ENCODE measurements at places on chromosomes 13 and 19.

DNA sequence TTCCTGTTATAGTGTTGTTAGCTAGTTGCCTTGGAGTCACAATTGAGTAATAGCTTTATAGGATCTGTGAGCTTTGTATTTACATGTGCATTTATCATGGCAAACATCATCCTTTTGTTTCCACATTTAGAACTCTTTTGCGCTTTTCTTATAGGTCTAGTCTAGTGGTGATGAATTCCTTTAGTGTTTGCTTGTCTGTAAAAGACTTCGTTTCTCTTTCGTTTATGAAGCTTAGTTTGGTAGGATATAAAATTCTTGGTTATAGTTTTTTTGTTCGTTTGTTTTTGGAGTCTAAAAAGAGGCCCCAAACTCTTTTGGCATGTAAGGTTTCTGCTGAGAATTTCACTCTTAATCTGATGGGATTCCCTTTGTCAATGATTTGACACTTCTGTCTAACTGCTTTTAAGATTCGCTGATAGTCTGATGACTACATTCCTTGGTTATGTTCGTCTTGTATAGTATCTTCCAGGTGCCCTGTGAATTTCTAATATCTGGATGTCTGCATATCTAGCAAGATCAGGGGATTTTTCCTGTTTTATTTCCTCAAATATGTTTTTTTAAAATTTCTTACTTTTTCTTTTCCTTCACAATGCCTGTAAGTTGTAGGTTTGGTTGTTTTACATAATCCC is 20.2 kb downstream of the DNAJC3 start:
- H3K27ac ChIP-seq: no peak overlapping the region
- H3K27me3 ChIP-seq: no peaks in the 10 kb centered on the region
- H3K4me1 ChIP-seq: no peaks in the 10 kb centered on the region
- no peaks in the 10 kb centered on the region for H3K36me3 ChIP-seq
- no peak for DNase-seq
- no peak overlapping the region for H3K4me3 ChIP-seq

DNA sequence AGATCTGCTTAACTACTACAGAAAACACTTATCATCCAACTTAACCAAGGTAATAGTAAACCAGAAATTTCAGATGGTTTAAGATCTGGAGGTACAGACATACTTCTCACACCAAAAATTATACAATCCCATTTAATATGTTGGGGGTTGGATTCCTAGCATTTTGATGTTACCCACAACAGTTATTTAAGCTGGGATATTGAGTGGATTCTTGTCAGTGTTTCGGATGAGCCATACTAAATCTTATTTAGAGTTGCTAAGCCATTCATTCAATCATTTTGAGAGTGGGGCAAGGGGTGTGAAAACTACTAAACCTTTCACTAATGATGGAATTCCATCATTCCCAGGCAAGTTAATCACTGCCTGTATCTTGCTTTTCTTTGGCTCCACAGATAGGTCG is 40.6 kb downstream of the KATNAL1 start:
- H3K27me3 ChIP-seq: no peaks in the 10 kb centered on the region
- H3K4me1 ChIP-seq: no peaks in the 10 kb centered on the region
- DNase-seq: no peak
- H3K4me3 ChIP-seq: no peak overlapping the region

GRCh38 chr13:57375876-57376275 is 208.9 kb downstream of the PRR20E start:
- no peak for DNase-seq
- H3K27ac ChIP-seq: no peak overlapping the region
- H3K27me3 ChIP-seq: no peaks in the 10 kb centered on the region
- H3K4me3 ChIP-seq: no peak overlapping the region
- no peaks in the 10 kb centered on the region for H3K4me1 ChIP-seq

DNA sequence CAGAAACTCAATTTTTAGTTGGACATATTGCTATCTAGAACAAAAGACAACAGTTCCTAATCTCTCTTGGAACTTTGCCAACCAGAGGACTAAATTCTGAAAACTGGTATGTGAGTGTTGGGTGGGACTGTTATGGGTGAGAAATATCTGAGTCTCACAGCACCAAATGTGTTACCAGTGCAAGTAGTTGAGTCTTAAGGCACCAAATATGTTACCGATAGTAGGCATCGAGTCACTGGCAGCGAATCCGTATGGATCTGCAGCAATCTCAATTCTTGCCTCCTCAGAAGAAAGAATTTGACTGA is 575.2 kb downstream of the DACH1 start:
- H3K27ac ChIP-seq: no peak overlapping the region
- no peak for DNase-seq
- no peak overlapping the region for H3K4me3 ChIP-seq
- no peaks in the 10 kb centered on the region for H3K27me3 ChIP-seq

GRCh38 chr19:30666301-30666803 is 294.2 kb downstream of the ZNF536 start:
- H3K27ac ChIP-seq: no peak overlapping the region
- H3K36me3 ChIP-seq: no peaks in the 10 kb centered on the region
- no peak overlapping the region for H3K4me3 ChIP-seq
- peaks cover 22% of the 10 kb centered on the region for H3K27me3 ChIP-seq
- peak; percentile 46 for DNase-seq

- no peak for DNase-seq
- no peaks in the 10 kb centered on the region for H3K27me3 ChIP-seq
- no peaks in the 10 kb centered on the region for H3K36me3 ChIP-seq
- peaks cover 32% of the 10 kb centered on the region for H3K4me1 ChIP-seq
These were observed at the start of gene AKT2 for GRCh38 chr19:40284501-40285352. TSS of gene AKT2 (minus strand) at chr19:40285345. CDS start at chr19:40265267, 20,078 bp downstream.

- H3K27me3 ChIP-seq: no peaks in the 10 kb centered on the region
- DNase-seq: no peak
- no peaks in the 10 kb centered on the region for H3K4me1 ChIP-seq
- no peak overlapping the region for H3K27ac ChIP-seq
- no peak overlapping the region for H3K4me3 ChIP-seq
These were observed 529 bp upstream of the ZNF418 start for GRCh38 chr19:57935731-57936130.

- no peaks in the 10 kb centered on the region for H3K36me3 ChIP-seq
- no peak overlapping the region for H3K4me3 ChIP-seq
- DNase-seq: no peak
These were observed 47.3 kb upstream of the C13orf42 start for GRCh38 chr13:51158365-51158764.

GRCh38 chr19:10100163-10100785 is 2.2 kb downstream of the ANGPTL6 start:
- no peak for DNase-seq
- no peak overlapping the region for H3K4me3 ChIP-seq
- peaks cover 12% of the 10 kb centered on the region for H3K4me1 ChIP-seq
- no peak overlapping the region for H3K27ac ChIP-seq

DNA sequence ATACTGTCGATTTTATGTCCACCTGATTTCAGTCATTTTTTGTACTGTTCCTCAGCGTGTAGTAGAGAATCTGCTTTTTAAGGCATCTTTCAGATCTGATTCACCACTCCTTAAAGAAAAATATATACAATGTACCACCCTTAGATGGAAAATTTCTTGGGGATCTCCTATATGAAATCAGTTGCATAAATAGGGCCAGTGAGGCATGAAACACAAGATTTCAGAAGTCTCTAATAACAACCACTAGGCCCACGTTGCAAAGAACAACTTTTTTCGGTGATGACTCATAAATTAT is 1.4 kb downstream of the USP12 start:
- peak overlapping the region; percentile 93 for H3K27ac ChIP-seq
- DNase-seq: no peak
- no peaks in the 10 kb centered on the region for H3K27me3 ChIP-seq

DNA sequence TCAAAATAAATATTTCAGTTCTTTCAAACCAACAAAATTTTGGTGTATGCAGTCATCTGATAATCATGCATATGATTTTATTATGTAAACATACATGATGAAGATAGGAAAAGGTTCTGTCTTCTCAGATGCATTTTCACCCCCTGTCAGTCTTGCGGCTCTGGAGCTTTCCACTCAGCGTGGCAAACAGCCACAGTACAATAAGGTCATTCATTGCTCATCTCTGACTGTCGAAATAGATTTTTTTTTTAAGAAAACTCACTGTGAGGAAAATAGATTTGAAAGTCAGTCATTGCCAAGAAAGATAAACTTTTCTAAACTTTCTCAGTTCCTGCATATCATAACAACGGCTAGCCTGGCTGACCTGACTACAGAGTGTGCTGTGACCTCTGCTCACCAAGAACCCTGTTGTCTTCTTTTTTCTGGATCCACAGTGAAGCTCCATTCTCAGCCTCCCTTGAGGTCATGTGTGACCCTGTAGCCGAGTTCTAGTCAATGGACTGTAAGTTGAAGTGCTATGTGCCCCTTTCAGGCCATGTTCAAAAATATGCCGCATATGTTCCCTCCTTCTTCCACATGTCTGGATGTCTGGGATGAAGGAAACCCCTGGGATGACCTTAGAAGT is 519.6 kb downstream of the KLF5 start:
- H3K36me3 ChIP-seq: no peaks in the 10 kb centered on the region
- H3K4me1 ChIP-seq: no peaks in the 10 kb centered on the region
- no peak for DNase-seq
- no peak overlapping the region for H3K4me3 ChIP-seq
- no peak overlapping the region for H3K27ac ChIP-seq

DNA sequence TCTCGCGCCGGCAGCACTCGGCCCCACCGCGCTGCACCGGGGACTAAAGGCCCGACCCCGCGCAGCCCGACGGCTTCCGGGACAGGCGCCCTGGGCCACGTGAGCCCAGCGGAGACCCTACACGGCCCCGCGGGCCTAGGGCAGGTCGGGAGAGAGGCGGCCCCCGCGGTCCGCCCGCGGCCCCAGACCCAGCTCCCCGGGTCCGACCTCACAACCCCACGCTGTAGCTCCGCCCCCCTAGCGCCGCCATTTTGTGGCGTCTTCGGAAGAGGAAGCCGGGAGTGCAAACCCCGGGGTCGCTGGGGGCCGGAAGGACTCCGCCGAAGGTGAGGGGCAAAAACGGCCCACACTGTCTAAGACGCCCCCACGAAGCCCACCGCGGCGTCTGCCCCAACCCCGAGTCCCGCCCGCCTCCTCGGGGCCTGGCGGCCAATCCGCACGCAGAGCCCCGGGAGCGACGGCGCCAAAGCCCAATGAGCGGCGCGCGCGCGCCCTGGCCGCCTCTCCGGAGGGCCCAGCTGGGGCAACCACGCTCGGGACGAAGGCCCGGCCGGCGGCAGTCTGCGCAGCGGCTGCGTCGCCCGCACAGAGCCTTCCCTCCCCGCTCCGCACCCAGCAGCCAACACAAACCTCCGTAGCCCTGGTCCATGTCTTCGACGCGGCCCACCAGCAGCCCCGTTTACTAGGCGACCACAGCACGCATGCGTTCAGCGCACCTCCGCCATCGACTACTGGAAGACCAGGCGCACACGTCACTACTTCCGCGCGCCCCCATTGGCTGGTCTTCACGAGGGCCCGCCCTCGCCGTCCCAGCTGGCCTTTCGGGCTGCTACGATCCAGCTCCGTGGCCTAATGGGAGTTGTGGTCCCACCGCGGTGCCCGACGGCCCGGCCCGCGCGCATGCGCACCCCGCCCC is at the start of gene AKAP8:
TSS of gene AKAP8 (minus strand) at position 705 of the 916 bp plus-strand sequence. CDS start at position 649, 56 bp downstream.
- peak; percentile 99 for DNase-seq
- peak within 1 kb of the TSS; percentile 98 for H3K27ac ChIP-seq
- H3K36me3 ChIP-seq: no peaks in the 10 kb centered on the region
- no peaks in the 10 kb centered on the region for H3K27me3 ChIP-seq
- peaks cover 21% of the 10 kb centered on the region for H3K4me1 ChIP-seq
- H3K4me3 ChIP-seq: peak within 1 kb of the TSS; percentile 90

- H3K36me3 ChIP-seq: no peaks in the 10 kb centered on the region
- no peaks in the 10 kb centered on the region for H3K4me1 ChIP-seq
- no peak overlapping the region for H3K27ac ChIP-seq
- no peak for DNase-seq
- no peaks in the 10 kb centered on the region for H3K27me3 ChIP-seq
These were observed 67.6 kb downstream of the TNFRSF19 start for GRCh38 chr13:23637829-23638228.

DNA sequence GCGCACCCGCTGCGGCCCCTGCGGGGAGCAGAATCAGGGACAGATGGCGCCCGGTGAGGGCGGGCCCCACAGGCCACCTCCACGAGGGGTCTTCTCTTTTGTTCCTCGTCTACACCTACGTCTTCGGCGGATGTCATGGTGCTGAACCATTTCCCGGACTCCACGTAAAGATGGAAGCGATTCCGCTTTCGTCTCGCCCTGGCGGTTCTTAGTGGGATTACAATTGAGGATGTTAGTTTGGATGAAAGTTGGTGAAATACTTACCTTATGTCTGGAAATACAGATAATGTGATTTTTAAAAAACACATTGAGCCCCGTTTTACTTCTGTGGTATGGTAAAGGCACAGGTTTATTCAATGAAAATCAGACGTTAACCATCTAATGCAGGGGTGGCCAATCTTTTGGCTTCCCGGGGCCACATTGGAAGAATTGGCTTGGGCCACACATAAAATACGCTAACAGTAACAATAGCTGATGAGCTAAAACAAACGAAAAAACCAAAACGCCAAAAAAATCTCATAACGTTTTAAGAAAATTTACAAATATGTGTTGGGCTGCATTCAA is 1.4 kb upstream of the ZMYM5 start:
- peak overlapping the region; percentile 98 for H3K27ac ChIP-seq
- H3K4me3 ChIP-seq: peak overlapping the region; percentile 75
- no peaks in the 10 kb centered on the region for H3K36me3 ChIP-seq
- peak; percentile 75 for DNase-seq
- no peaks in the 10 kb centered on the region for H3K27me3 ChIP-seq

GRCh38 chr19:17404621-17405249 is 695 bp downstream of the BST2 start:
- no peaks in the 10 kb centered on the region for H3K27me3 ChIP-seq
- H3K27ac ChIP-seq: peak overlapping the region; percentile 86
- H3K4me1 ChIP-seq: peaks cover 9% of the 10 kb centered on the region
- H3K4me3 ChIP-seq: peak overlapping the region; percentile 13

DNA sequence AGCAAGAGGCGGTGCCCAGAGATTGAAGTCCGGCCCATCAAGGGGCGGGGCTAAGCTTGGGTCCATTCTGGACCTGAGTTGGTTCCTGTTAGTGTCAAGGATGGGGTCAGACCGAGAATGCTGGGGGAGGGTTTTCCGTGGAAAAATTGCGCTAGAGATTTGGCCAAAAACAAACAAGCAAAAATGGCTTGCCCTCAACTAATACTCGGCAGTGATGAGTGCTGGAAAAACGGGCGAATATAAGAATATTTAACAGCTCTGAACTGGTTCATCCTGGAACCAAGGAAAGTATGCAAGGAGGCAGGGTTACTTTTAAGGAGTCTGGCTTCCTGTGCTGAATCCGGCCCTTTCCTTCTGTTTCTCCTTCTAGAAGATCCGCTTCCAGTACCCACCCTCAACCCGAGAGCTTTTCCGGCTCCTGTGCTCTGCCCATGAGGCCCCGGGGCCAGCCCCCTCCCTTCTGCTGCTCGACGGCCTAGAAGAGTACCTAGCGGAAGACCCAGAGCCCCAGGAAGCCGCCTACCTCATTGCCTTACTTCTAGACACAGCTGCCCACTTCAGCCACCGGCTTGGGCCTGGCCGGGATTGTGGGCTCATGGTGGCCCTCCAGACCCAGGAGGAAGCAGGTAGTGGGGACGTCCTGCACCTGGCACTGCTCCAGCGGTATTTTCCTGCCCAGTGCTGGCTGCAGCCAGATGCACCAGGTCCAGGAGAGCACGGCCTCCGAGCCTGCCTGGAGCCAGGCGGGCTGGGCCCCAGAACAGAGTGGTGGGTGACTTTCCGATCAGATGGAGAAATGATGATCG is 880 bp downstream of the SWSAP1 start:
- H3K4me3 ChIP-seq: peak overlapping the region; percentile 61
- peaks cover 45% of the 10 kb centered on the region for H3K4me1 ChIP-seq
